T-helper 17 cell (primary cell): ENCODE measurements at places on chromosomes 2 and 18. TPM values are rescaled to one million over a fixed set of nuclear protein-coding genes. Genes with fewer than 3 reads are reported as not detected.

- no peak for DNase-seq
Measured at GRCh38 chr2:205747829-205748386, 65.6 kb downstream of the NRP2 start.

DNA sequence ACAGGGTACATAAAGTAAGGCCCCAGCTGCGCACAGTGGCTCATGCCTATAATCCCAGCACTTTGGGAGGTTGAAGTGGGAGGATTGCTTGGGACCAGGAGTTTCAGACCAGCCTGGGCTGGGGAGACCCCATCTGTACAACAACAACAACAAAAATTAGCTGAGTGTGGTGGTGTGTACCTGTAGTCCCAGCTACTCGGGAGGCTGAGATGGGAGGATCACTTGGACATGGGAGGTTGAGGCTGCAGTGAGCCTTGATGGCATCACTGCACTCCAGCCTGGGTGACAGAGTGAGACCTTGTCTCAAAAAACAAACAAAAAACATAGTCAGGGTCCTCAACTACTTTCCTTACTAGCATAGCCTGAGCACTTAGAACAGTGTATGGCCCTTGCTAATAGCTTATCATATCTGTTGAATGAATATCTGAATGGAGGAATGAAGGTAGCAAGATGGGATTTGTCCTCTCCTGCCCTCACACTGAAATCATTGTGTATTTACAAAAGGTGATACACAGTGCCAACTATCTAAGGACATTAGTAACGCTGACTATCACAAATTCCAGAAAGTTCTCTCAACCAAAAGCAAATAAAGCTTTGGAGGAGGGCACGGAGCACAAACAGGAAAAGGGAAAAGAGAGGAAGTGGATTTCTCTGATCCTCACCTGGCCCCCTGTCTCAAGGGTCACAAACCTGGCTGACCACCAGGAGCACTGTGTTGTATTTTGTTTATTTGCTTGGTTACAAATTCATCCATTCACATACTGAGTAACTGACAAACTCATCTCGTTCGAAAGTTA lies 38.1 kb downstream of the L3MBTL4 start:
- DNase-seq, result no peak

DNA sequence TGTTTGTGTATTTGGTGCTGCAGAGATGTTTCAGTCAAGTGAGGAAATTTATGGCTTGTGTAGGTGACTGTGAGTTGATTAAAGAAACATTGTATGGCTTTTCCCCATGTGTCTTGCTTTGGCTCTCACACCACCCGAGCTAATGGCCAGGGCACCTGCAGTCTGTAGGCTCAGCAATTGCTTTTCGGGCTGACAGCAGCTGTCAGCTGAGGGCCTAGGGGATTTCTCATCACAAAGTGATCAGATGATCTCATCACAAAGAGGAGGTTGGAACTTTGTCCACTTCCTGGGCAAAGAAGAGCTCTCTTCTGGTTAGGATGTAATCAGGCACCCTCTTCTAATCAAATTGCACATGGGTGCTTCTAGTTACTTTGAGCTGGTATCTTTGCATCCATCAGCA lies 632.2 kb downstream of the SLC4A3 start:
- DNase-seq, result no peak

DNA sequence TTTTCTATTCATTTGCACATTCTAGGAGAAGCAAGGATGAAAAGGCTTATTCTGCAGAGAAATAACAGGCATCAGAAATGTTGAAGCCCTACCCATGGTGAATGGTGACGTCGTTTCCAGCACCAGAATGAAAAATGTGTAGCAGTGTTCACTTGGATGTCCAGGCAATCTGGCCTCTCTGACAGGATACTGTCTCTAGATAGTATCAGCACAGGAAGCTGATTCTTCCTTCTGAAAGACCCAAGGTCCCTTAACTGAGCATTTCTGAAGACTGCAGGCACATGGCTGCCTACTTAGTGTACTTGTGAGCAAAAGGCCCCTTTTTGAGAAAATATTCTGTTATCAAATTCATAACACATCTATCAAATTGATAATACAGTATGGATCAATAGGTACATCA lies 234.1 kb downstream of the XIRP2 start:
- DNase-seq, result no peak

DNA sequence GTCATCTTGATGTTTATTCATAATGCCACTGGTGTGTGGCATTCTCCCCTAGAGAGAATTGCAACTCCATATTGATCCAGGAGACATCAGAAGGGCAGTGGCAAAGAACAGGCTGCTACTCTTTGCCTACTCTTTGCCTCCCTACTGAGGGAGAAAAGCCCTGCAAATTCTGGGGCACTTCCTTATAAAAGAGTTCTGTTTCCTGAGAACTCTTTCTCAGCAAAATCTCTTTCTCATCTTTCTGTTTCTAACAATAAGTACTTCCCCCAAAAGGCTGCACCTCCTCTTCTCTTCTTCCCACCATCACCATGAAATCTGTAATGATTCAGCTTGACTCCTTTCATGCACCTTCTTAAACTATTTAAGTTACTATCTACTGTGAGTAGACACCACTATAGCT lies 270.3 kb downstream of the MREG start:
- no peak for DNase-seq

The PHOSPHO2 gene
- 3.8 TPM for total RNA-seq

The EVX2 gene
- total RNA-seq, result not detected

The KCNS3 gene
- total RNA-seq, result not detected

GRCh38 chr2:29273685-29274611 lies 158.7 kb downstream of the CLIP4 start:
- no peak for DNase-seq

DNA sequence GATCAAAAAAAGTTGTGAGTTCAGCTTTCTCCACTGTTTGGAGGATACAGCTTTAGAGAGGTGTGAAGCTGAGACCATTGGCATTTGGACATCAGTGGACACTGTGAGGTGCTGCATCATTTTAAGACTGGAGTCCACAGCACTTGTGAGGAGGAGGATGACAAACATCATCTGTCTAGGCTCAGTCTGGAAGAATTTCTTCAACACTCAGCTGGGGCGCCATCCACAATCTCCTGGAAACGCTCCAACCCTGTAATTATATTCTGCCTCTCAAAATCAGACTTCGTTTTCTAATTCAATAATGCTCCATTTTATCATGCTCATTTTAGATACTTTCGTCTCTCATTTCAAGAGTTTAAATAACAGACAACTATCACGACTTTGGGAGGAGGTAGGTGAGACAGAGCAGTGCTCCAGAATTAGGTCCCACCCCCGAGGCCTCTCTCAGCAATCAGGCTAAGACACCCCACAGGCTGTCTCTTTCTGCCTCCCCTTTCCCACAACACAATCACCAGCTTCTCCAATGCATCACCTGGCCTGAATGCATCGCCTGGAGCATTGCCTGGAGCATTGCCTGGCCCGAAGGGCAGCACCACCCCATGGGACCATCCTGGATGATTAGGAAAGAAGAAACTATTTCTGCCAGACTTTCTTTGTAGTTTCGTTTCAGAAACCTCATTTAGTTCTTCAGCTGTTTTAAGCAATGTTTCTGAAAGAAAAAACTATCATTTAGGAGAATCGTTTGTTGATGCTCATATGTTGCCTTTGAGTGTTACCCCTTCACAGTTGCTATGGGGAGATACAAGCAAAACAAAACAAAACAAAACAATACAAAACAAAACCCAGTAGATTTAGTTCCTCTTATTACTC lies 37.0 kb upstream of the DPP10 start:
- DNase-seq, result no peak

- no peak for DNase-seq
Measured at GRCh38 chr2:12661489-12661888, 55.2 kb upstream of the TRIB2 start.

The SP140 gene
- total RNA-seq, result 68.2 TPM

The CYP26B1 gene
- not detected for total RNA-seq

DNA sequence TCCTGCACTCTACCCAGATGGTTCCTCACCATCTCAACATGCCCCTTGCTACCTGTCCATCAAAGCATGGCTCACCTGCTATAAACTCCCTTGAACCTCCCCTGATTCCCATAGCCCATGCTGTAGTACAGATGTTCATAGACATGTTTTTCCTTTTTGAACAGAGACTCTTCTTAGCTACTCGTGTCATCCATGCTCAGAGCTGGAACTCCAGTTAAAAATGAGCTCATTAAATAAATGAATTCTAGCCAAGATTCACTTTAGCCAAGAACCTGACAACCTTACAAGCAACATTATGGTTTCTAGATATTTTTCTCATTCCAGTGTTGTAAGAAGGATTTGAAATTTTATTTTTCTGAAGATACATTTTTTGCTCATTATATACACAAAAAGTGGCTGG lies 65.0 kb downstream of the SCG2 start:
- no peak for DNase-seq

DNA sequence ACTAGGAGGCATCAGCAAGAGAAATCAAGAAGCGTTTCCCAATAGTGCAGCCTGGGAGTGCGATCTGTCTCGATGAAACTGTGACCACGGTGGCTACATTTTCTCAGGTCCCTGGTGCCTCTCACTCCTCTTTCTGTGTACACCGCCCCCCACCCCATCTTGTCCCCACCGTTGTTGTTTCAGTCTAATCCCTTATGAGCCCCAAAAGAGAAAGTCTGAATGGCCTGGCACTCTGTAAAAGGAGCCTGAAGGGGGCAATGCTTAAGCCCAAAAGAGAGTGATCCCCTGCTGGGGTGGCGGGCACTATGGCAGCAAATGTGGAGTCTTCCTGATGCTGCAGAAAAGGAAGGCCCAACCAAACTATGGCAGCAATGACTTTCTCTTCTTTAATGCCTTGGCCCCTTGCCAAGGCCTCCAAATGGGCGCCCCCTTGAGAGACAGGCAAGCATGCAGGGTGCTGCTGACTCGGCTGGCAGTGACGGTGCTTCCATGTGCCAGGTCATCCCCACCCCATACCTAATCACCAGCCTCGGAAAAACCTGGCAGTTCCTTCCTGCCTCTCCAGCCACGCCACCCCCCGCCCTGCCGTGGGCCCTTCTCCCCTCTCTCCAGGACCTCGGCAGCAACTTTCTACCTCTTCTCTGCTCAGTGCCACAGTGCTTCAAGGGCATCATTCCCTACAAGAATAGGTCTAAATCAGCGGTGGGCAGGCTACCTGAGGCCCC lies 123.0 kb downstream of the CYP26B1 start:
- DNase-seq, result no peak

- DNase-seq, result no peak
Measured at GRCh38 chr2:221969087-221969829, 329.5 kb downstream of the PAX3 start.

DNA sequence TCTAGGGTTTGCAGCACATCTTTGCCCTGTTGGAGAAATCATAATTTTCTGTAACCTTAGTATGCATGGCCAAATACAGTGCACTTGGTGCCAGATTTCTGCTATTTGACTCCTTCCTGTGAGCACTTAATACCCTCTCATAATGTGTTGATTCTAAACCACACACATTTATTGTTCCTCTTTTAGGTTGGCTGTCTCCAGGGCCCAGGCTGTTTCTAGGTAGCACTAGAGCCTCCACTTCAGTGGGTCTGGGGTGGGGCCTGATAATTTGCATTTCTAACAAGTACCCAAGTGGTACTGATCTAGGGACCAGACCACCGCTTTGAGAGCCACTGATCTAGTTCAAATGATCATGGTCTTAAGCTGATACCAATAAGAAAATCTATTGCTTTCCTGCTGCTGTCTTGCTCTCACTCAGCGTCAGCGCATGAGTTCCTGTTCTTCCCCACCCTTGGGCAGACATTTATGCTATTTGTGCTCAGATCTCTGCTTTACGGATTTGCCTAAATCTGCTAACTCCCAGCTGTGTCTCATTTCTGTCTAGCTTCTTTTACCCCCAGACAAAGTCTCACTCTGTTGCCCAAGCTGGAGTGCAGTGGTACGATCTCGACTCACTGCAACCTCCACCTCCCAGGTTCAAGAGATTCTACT lies 7.4 kb downstream of the PTRHD1 start:
- no peak for DNase-seq

The CLEC4F gene
- not detected for total RNA-seq

The INHBB gene
- total RNA-seq, result not detected

The EGR4 gene
- total RNA-seq, result 0.70 TPM

DNA sequence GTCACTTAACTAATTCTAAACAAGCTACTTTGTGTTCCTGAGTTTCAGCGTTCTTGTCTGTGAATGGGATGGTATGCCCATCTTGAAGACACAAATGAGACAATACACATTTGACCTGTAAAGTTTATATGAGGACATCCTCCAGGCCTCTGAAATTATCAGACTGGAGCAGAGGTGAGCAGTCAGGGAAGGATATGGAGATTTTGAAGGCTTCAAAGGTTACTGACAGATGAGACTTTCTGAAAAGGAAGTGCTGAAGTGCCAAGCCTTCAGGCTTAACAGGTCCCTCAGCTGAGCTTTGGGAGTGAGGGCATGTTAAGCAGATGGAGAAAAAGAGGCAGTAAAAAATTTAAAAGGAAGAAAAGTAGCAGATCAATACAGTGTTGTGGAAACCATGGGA lies 110.9 kb upstream of the FOSL2 start:
- DNase-seq, result no peak

DNA sequence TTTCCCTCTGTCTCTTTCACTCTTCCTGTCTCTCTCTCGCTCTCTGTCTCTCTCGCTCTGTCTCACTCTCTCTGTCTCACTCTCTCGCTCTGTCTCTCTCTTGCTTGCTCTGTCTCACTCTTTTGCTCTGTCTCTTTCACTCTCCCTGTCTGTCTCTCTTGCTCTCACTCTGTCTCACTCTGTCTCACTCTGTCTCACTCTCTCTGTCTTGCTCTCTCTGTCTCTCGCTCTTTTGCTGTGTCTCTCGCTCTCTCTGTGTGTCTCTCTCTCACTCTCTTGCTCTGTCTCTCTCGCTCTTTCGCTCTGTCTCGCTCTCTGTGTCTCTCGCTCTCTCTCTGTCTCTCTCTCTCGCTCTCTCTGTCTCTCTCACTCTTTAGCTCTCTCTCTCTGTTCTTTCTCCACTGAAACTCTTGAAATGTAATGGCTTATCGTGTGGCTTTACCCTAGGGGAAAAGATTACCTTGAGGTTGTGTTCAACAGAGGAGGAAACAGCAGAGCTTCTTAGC lies 22.9 kb downstream of the INPP1 start:
- no peak for DNase-seq

- DNase-seq, result no peak
Measured at GRCh38 chr2:69890881-69891280, 2.9 kb upstream of the SNRNP27 start.

The ICA1L gene
- 2.4 TPM for total RNA-seq

- no peak for DNase-seq
Measured at GRCh38 chr18:32380559-32380958, 90.1 kb downstream of the GAREM1 start.

DNA sequence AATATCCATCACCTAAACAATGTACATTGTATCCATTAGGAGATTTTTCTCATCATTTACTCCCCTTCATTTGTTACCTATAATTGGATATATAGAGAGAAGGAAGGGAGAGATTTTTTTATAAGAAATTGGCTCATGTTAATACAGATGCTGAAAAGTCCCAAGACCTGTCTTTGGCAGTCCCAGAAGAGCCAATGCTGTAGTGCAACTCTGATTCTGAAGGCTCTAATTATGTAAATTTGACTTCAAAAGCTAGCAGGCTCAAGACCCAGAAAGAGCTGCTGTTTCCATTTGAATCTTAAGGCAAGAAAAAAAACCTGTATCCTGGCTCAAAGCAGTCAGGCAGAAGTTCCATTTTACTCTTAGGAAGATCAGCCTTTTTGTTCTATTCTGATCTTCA lies 1245.5 kb upstream of the FAM98A start:
- no peak for DNase-seq
